ENCODE measurements at places on chromosomes 2 and 18.

- DNase-seq, result no peak
Measured at GRCh38 chr18:12086249-12086648, 7.4 kb upstream of the ANKRD62 start.

DNA sequence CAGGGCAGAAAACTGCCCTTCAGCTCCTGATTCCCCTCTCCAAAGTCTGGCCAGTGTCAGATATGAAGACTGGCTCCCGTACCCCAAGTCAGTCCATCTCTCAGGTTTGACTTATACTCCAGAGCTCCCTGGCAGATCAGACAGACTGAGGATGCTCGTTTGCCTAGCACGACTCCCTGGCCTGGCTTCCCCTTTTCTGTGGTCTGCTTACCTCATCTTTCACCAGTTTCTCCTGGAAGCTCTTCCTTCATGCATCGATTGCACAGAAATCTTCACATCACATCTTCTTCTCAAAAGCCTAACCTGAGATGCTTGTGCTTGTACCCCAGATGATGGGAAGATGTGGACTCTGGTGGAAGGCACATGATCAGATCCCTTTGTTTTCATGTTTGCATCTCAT, 387.9 kb upstream of the POU3F3 start:
- DNase-seq, result no peak

- DNase-seq, result no peak
Measured at GRCh38 chr2:145108361-145108778, 588.5 kb upstream of the ZEB2 start.

DNA sequence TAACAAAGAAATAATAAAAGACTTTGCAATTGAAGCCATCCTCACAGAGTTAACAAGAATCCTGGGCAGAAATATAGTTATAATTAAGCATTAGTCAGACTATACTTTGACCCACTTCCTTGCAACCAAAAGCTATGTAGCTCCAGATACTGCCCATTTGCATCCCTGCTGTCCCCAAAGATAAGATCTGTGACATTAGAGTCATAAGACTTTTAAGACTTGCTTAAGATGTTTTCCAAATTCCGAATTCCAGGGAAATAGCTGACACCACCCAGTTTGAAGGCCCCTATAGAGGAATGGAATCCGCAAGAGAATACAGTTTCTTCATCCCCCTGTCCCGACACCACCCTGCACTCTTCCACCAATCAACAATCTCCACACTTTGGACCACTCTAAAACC, 69.5 kb upstream of the TLK1 start:
- no peak for DNase-seq

DNA sequence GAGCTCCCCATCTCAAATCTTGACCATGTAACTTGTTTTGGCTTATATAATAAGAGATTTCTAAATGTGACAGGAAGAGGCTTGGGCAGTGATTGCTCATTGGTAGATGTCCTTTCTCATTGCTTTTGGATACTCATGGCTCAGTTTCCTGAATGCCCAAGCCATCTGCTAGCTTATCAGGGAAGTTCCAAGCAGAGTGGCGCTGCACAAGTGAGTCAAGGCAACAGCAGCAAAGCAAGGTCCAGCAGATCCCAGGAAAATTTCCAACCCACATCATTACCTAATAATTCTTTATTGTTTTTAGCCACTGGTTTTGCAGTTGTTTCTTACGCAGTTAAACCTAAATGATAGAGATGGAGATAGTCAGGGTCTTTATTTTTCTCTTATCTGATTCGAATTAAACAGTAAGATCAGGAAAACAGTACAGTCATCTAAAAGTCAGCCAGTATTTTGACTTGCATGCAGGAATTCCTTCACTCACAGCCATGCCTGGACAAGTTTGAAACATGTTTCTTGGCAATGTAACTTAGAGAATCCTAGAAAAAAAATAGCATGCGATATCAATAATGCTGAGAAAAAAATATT, 349.7 kb upstream of the TMEFF2 start:
- DNase-seq, result no peak

DNA sequence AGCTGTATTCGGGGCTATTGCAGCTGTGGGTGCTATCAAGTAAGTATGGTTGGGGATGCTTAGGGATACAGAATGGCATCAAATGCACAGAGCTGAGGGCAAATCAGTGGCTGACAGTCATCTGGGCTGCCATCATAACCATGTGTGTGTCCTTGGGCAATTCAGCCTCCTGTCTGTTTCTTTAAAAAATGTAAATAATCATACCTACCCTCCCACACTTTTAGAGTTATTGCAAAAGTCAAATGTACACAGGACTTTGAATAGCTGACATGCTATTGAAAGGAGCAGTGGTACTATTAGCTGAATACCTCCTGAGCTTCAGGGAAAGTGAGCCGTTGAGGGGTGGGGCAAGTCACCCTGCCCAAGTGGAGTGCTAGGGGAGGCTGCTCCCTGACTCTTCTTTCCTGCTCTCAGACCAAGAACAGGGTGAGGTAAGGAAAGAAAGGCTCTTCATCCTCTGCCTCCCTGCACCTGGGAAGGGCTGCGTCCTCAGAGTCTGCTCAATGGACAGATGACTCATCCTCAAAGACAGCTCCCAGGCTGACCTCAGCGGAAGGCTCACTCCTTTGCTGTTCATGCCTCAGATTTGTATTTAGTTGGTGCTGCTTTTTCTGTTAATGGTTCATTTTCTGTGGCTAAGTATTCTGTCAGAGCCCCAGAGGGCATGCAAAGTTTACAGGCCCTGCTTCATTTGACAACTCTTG, 54.9 kb upstream of the BZW1 start:
- no peak for DNase-seq

GRCh38 chr2:37631698-37632097, 39.7 kb downstream of the CDC42EP3 start:
- no peak for DNase-seq

DNA sequence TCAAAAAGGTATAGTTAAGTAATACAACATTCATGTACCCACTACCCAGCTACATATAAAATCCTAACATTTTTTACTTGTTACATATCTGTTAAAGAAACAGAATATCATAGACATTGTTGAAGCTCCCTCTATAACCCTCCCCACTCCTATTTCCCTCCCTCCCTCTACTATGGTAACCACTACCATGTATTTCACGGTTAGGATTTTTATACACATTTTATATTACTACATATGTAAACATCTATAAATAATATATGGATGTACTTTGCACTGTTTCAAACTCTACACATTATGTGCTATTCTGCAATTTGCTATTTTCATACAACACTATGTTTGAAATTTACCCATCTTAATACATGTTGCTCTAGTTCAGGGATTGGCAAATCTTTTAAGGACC, 36.3 kb downstream of the THOC1 start:
- no peak for DNase-seq

- no peak for DNase-seq
Measured at GRCh38 chr2:135037831-135038230, 9.4 kb downstream of the MAP3K19 start.

DNA sequence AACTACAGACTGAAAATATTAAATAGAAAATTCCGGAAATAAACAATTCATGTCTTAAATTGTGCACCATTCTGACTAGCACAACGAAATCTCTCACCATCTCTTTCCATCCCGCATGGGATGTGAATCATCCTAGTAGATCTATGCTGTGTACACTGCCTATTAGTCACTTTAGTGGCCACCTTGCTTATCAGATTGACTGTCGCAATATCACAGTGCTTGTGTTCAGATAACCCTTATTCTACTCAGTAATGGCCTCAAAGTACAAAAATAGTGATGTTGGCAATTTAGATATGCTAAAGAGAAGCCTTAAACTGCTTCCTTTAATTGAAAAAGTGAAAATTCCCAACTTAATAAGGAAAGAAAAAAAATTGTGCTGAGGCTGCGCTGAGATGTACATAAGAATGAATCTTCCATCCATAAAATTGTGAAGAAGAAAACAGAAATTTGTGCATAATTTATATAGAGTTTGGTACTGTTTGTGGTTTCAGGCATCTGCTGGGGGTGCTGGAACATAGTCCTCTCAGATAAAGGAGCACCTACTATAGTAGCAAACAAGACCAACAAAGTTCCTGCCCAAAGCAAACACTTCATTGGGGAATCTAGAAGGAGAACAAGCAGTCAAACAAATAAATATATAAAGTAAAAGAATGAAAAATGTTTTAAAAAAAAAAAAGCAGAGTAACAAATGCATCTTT, 12.0 kb downstream of the PSMD1 start:
- no peak for DNase-seq

DNA sequence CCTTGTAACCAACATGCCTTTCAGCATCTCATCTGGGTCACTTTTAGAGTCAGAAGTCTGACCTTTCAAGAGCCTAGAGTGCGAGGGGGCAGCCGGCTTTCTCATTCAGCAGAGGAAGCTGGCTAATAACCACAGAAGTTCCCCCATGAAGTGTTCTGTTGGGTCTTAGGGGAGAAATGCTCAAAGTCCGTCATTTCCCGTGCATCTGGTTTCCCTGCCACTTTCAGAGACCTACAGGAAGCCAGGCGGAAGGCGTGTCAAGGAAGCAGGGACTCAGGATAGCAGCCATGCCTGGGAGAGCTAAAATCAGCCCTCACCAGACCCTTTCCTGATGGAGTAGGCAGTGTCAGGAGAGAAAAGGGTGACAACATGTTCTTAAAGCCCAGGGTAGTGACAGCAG, 301.8 kb upstream of the ID2 start:
- DNase-seq, result no peak

DNA sequence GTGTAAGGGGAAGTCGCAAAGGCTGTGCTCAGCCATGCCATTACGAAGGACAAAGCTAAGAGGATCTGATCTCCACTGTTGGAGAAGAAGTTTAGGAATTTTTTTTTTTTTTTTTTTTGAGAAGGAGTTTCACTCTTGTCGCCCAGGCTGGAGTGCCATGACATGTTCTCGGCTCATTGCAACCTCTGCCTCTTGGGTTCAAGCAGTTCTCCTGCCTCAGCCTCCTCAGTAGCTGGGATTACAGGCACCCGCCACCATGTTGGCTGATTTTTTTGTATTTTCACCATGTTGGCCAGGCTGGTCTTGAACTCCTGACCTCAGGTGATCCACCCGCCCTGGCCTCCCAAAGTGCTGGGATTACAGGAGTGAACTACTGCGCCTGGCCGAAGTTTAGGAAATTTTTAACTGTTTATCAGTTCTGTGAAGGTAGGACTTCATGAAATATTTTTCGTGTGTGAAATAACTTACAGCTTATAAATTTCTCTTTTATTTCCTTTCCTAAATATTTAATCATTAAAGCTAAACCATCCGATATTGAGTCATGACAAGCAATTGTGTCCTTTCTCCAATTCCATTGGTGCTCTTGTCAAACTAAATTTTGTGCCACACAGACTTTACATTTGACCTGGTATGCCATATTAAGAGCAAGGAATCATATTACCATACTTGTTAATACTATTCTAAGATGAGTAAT, 22.2 kb downstream of the DDX1 start:
- no peak for DNase-seq

- no peak for DNase-seq
Measured at GRCh38 chr2:142140434-142140845, 9.6 kb upstream of the LRP1B start.

DNA sequence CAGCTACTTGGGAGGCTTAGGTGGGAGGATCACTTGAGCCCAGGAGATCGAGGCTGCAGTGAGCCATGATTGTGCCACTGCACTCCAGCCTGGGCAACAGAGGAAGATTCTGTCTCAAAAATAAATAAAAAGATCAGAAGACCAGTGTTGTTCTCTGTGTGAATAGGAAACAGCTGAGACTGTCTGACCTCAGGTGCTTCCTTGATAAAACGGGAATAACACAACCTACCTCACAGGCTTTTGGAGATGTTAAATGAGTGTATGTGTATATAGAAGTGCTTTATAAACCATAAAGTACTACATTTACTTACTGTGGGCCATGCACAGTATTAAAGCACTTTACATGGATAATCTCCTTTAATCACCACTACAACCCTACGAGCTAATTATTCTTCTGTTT, 9.9 kb upstream of the CETN1 start:
- DNase-seq, result no peak

DNA sequence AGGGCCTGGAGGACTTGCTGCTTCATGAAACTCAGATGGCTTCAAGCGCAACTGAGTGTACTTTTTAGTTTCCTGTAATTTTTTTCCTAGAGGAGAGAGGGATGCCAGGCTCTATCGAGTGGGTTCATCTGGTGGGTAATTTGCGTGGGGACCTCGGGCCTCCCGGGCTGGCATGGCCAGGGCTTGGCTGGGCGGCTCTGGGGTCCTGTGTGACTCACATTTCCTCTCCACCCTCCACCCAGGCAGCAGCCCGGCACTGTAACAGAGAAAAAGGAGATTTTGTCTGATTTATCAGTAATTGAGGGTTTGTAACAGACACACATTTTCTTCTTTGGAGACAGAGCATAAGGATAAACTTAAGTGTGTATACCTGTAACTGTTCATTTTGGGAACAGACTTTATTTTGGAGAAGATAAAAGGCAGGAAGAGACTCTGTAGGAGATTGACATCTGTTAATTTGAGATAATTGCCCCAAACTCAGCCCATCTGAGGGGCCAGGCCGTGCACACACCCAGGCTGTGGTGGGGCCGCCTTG, 64.3 kb downstream of the NFATC1 start:
- no peak for DNase-seq

GRCh38 chr2:207437524-207438143, 92.1 kb upstream of the CREB1 start:
- DNase-seq, result no peak

DNA sequence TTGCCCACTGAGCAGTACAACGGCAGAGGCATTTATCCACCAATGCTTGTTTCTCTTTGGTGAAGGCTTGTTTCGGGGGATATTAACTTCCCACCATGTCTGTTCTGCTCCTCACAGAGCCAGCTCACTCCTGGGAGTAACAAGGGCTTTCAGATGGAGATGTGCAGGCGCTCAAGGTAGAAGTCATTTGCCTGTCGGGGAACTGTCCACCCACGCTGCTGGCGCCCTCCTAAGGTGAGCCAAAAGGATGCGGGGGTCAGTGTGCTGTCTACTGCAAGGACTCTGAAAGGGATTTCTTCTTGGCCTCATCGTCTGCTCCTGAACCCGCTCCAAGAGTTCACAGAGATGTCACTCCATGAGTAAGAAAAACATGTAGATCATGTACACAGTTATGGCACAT, 57.0 kb upstream of the CYRIA start:
- no peak for DNase-seq

DNA sequence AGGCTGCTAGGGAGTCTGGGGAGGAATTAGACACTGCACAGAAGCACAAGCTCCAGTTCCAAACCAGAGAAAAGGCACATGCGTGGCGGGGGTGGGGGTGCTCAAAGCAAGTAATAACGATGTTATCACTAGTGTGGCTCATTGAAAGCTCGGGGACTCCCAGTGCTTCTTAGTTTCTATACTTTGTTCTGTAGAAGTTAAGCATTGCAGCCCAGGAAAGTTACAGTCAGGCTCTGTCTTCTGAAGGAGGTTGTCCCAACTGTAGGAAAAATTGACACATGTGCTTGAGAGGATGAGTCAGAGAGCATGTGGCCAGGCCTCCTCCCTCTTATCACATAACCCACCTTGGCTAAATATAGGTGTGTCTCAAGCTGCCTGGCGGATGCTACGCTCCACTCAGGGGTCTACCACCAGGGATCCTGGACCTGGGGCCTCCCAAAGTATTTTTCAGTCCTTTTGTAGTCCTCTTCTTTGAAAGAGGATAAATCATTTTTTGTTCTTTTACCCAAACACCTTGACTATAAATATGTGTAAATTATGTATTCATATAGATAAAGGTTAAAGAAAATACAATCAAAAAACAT, 3.8 kb downstream of the GALNT5 start:
- DNase-seq, result peak; percentile 27

Data from activated naive CD8-positive, alpha-beta T cell treated with anti-CD3 and anti-CD28 coated beads, Interleukin-2, amount 50 U/mL, for 16 hours (primary cell).